ENCODE measurements at places on chromosomes 2 and 18. TPM values are rescaled to one million over a fixed set of nuclear protein-coding genes. Genes with fewer than 3 reads are reported as not detected.

- no peaks in the 10 kb centered on the region for H3K27me3 ChIP-seq
- no peaks in the 10 kb centered on the region for H3K36me3 ChIP-seq
- no peak for DNase-seq
These were observed 7.5 kb downstream of the ACYP2 start for GRCh38 chr2:54122939-54123338.

DNA sequence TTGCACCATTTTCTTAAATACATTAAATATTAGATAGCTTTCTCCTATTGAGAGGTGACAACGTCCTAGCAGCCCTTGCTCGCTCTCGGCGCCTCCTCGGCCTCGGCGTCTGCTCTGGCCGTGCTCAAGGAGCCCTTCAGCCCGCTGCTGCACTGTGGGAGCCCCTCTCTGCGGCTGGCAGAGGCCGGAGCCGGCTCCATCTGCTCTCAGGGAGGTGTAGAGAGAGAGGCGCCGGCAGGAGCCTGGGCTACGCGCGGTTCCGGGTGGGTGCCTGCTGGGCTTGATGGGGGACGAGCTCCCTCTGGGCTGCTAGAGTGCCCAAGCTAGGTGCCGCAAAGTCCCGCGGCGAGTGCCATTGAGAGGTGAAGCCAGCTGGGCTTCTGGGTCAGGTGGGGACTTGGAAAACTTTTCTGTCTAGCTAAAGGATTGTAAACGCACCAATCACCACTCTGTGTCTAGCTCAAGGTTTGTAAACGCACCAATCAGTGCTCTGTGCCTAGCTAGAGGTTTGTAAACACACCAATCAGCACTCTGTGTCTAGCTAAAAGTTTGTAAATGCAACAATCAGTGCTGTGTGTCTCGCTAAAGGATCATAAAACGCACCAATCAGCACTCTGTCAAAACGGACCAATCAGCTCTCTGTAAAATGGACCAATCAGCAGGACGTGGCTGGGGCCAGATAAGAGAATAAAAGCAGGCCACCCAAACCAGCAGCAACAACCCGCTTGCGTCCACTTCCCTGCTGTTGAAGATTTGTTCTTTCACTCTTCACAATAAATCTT, 3.1 kb downstream of the RPRD1A start:
- H3K36me3 ChIP-seq: peaks cover 4% of the 10 kb centered on the region
- H3K27ac ChIP-seq: no peak overlapping the region

DNA sequence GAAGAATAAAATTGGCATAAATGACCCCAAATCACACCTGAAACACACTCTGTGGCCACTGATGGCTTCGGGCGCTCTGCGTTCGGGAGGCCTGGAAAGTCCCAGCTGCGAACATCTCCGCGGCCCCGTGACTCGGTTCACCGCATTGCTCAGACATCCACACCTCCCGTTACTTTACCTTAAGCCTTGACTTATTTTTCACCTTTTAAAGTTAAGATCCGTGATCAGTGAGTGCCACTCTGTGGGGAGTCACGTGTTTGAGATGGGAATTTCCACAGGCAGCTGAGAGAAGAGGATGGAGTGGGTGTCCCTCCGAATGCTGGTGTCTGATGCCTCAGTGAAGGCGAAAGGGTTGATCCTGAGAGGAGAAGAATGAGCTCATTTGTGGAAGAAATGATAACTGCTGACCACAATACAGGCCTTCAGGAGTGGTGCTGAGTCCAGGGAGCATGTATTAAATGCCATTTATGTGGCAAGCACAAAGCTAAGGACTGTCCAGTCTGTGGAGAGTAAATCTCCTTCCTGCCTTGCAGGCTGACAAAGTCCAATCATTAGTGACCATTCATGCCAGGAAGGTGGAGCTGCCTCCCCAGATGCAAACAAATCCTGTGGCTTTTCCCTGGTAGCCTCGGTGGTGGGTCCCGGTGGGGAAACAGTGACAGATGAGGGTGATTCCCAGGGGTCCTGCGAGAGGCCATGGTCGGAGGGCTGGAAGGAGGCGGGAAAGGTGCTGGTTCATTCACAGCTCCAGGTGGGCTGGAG, 168.8 kb downstream of the RTP5 start:
- H3K4me1 ChIP-seq: no peaks in the 10 kb centered on the region
- peaks cover 19% of the 10 kb centered on the region for H3K27me3 ChIP-seq
- no peak overlapping the region for H3K27ac ChIP-seq
- H3K36me3 ChIP-seq: no peaks in the 10 kb centered on the region

DNA sequence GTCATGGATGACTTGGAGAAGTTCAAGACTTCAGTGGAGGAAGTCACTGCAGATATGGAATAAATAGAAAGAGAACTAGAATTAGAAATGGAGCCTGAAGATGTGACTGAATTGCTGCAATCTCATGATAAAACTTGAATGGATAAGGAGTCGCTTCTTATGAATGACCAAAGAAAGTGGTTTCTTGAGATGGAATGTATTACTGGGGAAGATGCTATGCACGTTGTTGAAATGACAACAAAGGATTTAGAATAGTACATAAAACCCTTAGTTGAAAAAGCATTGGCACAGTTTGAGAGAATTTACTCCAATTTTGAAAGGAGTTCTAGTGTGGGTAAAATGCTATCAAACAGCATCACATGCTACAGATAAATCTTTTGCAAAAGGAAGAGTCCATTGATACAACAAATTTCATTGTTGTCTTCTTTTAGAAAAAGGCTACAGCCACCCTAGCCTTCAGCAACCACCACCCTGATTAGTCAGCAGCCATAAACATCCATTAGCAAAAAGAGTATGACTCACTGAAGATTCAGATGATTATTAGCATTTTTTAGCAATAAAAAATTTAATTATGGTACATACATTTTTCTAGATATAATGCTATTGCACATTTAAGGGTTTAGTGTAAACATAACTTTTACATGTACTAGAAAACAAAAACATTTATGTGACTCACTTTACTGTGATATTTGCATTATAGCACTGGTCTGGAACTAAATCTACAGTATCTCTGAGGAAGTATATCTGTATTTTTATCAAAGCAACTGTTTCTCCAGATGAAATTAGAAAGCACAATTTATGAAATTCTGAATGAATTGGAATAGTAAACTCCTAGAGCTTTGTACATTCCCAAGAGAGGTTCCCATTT, 110.5 kb upstream of the TACR1 start:
- no peak overlapping the region for H3K4me3 ChIP-seq
- H3K36me3 ChIP-seq: no peaks in the 10 kb centered on the region
- no peak overlapping the region for H3K27ac ChIP-seq
- H3K4me1 ChIP-seq: peaks cover 4% of the 10 kb centered on the region
- no peak for DNase-seq
- no peaks in the 10 kb centered on the region for H3K27me3 ChIP-seq

GRCh38 chr2:238260883-238261282, 21.0 kb upstream of the HES6 start:
- no peak for DNase-seq
- H3K27me3 ChIP-seq: no peaks in the 10 kb centered on the region
- H3K27ac ChIP-seq: no peak overlapping the region
- H3K4me1 ChIP-seq: peaks cover 9% of the 10 kb centered on the region
- peaks cover 2% of the 10 kb centered on the region for H3K36me3 ChIP-seq
- no peak overlapping the region for H3K4me3 ChIP-seq

DNA sequence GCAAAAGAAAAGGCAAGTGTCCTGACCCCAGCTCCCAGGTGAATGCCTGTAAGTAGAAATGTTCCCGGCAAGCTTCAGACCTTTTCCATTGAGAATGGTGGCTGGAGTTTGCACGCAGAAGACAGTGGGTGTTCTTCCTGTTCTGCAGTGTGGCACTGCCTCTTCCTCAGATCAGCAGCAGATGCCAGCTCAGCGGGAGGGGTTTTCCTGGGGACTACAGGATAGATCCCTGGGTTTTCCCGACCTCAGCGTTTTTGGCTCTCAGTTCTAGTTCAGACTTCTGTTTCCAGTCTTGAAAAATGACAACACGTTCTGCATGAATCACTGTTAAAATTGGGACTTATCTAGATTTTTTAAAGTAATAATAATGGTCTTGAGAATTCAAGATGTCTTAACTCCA, 39.2 kb downstream of the GRHL1 start:
- H3K27me3 ChIP-seq: peaks cover under 1% of the 10 kb centered on the region
- peak overlapping the region; percentile 86 for H3K27ac ChIP-seq

GRCh38 chr2:120530781-120531180, 184.8 kb downstream of the INHBB start:
- H3K4me3 ChIP-seq: no peak overlapping the region
- peaks cover 2% of the 10 kb centered on the region for H3K36me3 ChIP-seq
- peaks cover 36% of the 10 kb centered on the region for H3K4me1 ChIP-seq
- H3K27me3 ChIP-seq: peaks cover 26% of the 10 kb centered on the region
- H3K27ac ChIP-seq: no peak overlapping the region

- H3K36me3 ChIP-seq: no peaks in the 10 kb centered on the region
- no peaks in the 10 kb centered on the region for H3K27me3 ChIP-seq
- H3K27ac ChIP-seq: no peak overlapping the region
- no peak for DNase-seq
These were observed 137.0 kb upstream of the FANCL start for GRCh38 chr2:58378152-58378551.

DNA sequence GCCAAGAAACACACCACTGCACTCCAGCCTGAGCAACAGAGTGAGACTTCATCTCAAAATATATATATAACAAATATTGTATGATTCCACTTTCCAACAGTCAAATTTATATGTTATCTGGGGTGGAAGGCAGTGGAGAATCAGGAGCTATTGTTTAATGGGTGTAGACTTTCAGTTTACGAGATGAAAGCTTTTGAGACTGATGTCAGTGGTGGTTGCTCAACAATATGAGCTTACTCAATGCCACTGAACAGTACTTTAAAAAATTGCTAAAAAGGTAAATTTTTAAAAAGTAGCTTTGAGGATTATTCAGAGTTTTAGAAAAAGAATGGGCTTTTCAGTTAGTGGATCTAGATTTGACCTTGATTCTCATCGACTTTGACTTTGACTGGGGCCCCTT, 105.9 kb upstream of the ST6GAL2 start:
- no peaks in the 10 kb centered on the region for H3K36me3 ChIP-seq
- H3K27me3 ChIP-seq: no peaks in the 10 kb centered on the region
- H3K4me1 ChIP-seq: peaks cover 32% of the 10 kb centered on the region
- no peak overlapping the region for H3K4me3 ChIP-seq
- H3K27ac ChIP-seq: no peak overlapping the region
- DNase-seq: no peak

GRCh38 chr2:16254356-16254965, 314.1 kb downstream of the MYCN start:
- H3K4me1 ChIP-seq: no peaks in the 10 kb centered on the region
- no peaks in the 10 kb centered on the region for H3K36me3 ChIP-seq
- no peak overlapping the region for H3K27ac ChIP-seq
- DNase-seq: peak; percentile 34
- H3K4me3 ChIP-seq: no peak overlapping the region
- H3K27me3 ChIP-seq: no peaks in the 10 kb centered on the region

DNA sequence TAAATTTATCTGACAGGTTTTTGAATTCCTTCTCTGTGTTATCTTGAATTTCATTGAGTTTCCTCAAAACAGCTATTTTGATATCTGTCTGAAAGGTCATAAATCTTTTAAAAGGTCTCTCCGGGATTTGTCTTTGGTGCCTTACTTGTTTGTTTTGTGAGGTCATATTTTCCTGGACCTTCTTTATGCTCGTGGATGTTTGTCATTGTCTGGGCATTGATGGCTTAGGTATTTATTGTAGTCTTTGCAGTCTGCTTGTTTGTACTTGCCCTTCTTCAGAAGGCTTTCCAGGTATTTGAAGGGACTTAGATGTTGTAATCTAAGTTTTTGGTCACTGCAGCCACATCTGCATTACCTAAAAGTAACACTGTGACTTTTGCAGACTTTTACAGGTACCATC, 355.2 kb downstream of the PARD3B start:
- H3K36me3 ChIP-seq: peaks cover 7% of the 10 kb centered on the region
- no peak overlapping the region for H3K27ac ChIP-seq
- H3K4me3 ChIP-seq: no peak overlapping the region

GRCh38 chr2:88903749-88904353, 212.4 kb downstream of the RPIA start:
- no peak overlapping the region for H3K27ac ChIP-seq
- DNase-seq: no peak
- H3K4me3 ChIP-seq: no peak overlapping the region
- peaks cover 3% of the 10 kb centered on the region for H3K27me3 ChIP-seq

- H3K27me3 ChIP-seq: no peaks in the 10 kb centered on the region
- H3K27ac ChIP-seq: peak overlapping the region; percentile 91
- H3K4me3 ChIP-seq: peak overlapping the region; percentile 88
These were observed 676 bp downstream of the SH3BP4 start for GRCh38 chr2:234952270-234953115.

DNA sequence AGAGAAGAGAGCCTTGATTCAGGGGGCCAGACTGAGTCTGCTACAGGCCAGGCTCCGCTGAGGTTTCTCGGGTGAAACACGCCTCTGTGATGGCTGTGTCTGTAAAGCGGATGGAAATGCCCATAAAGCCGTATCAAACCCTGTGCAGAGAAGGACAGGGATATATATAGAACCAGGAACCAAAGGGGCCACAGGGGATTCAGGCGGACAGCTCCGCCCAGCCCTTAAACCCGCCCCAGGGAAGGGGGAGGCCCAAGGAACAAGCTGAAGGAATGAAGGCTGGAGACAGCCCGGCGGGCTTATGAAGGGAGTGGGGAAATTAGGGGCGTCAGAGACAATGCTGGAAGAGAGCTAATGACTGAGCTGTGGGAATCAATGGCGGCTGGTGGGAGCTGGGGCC, 42.1 kb downstream of the NHEJ1 start:
- no peak overlapping the region for H3K27ac ChIP-seq
- DNase-seq: no peak
- no peak overlapping the region for H3K4me3 ChIP-seq
- H3K4me1 ChIP-seq: no peaks in the 10 kb centered on the region
- peaks cover 1% of the 10 kb centered on the region for H3K36me3 ChIP-seq

GRCh38 chr2:100840519-100840918, 20.6 kb downstream of the NPAS2 start:
- H3K36me3 ChIP-seq: peaks cover 5% of the 10 kb centered on the region
- H3K27me3 ChIP-seq: no peaks in the 10 kb centered on the region
- no peak for DNase-seq
- peaks cover 3% of the 10 kb centered on the region for H3K4me1 ChIP-seq
- H3K27ac ChIP-seq: no peak overlapping the region

The COLEC12 gene
- 113 TPM for total RNA-seq

The COL6A3 gene
- total RNA-seq: 143 TPM

The TMEFF2 gene
- 46.8 TPM for total RNA-seq

The PRSS56 gene
- not detected for total RNA-seq

The LONRF2 gene
- 0.26 TPM for total RNA-seq

The SLC40A1 gene
- 11.4 TPM for total RNA-seq

The MROH2A gene
- total RNA-seq: not detected

The TRMT61B gene
- total RNA-seq: 12.7 TPM

The KANSL1L gene
- 23.0 TPM for total RNA-seq

The CFC1 gene
- not detected for total RNA-seq

The C2orf49 gene
- 19.3 TPM for total RNA-seq

The POTEI gene
- total RNA-seq: not detected

The MEX3C gene
- total RNA-seq: 59.7 TPM

The MEP1B gene
- total RNA-seq: not detected

The ANKRD62 gene
- not detected for total RNA-seq

The PRR30 gene
- not detected for total RNA-seq

Data from osteocyte (in vitro differentiated cells).